ENCODE measurements at places on chromosomes 1 and 21.

- DNase-seq = no peak
Measured at GRCh38 chr1:179083533-179083932, 1.7 kb downstream of the TOR3A start.

GRCh38 chr1:173530795-173531693, 53.9 kb downstream of the PRDX6 start:
- no peak for DNase-seq

GRCh38 chr1:113433184-113433583, 42.9 kb downstream of the MAGI3 start:
- DNase-seq = no peak

GRCh38 chr1:244054924-244055263, 3.8 kb downstream of the ZBTB18 start:
- DNase-seq = peak; percentile 46

DNA sequence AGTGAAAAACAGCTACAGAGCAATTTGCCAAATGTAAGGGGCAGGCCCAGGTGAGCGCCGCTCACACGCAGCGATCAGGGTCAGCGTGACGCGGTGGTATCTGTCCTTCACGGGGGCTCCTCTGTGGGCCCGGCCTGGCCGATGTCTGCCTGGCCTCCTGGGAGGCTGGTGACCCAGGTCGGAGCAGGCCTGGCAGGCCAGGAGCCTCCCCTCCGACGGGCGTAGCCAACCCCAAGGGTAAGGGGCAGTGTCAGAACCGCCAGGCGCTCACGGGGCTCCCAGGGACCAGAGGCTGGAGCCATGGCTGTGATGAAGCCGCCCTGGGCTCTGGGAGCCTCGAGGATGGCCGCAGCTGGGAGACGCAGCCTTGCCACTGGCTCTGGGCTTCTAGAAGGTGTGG, 72.1 kb downstream of the MORN1 start:
- peak; percentile 69 for DNase-seq

DNA sequence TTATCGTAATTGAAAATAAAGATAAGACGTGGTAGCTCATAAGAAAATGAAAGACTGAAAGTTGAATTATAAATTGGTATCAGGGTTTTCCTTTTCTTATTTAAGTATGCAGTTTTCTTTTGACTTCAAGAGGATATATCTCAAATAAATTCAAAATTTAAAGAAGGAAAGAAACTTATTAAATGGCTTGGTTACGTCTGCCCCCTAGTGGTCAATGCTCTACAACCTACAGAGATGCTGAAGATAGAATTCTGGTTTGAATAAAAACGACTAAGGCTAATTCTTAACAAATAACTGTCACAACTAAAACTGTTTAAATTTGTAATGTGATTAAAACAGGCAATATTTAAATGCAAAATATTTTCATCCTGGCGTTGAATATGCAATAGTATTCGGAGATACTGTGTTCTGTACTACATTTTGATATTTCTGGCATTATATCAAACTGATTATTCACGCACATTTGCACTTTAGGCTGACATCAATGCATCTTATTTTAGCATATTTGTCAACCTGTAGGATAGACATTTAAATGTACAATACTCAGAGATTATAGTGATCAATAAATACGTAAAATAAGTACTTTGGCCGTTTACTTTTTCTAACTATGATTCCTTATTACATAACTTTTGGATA, 26.8 kb downstream of the IFI44 start:
- DNase-seq = no peak

GRCh38 chr1:204493145-204493983, 1.2 kb downstream of the PIK3C2B start:
- no peak for DNase-seq

DNA sequence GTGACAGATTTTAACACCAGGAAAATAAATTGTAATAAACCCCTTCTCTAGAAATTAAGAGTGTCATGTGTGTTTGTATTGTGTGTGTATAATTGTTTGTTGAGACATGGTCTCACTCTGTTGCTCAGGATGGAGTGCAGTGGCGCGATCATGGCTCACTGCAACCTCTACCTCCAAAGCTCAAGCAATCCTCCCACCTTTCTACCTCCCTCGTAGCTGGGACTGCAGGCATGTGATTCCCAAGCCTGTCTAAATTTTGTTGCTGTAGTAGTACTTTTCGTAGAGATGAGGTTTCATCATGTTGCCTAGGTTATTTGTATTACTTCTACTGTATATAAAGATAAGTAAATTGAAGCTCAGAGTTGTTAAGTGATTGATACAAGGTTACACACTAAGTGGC, 68.5 kb upstream of the RAVER2 start:
- DNase-seq = no peak

DNA sequence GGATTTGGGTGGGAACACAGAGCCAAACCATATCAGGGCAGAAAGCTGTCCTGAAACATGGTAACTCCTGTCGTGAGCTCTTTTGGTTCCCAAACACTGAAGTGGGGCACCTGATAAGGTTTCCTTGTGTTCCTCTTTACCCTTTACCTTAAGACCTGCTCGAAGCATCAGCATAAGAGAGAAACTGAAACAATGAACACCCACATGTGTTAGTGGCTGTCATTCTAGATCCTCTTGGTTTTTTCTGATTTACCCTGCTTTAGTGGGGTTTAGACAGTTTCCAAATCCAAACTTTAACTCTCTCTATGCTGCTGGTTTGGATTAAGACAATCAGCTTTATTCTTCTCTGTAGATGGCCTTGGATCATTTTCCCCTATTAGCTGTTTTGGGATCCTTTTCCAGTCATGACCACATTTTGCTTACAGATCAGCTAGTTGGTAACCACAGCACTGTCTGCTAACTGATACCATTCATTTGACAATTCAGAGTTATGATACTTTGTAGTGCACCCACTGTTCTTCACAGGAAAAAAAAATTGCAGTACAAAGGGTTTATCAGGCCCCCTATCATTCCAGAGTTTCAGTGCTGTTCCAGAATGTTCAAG, 975 bp upstream of the MNDA start:
- no peak for DNase-seq

GRCh38 chr1:214328770-214329469, 48.0 kb downstream of the SMYD2 start:
- DNase-seq = peak; percentile 83

GRCh38 chr1:34663031-34663430, 91.8 kb upstream of the GJB5 start:
- DNase-seq = no peak

DNA sequence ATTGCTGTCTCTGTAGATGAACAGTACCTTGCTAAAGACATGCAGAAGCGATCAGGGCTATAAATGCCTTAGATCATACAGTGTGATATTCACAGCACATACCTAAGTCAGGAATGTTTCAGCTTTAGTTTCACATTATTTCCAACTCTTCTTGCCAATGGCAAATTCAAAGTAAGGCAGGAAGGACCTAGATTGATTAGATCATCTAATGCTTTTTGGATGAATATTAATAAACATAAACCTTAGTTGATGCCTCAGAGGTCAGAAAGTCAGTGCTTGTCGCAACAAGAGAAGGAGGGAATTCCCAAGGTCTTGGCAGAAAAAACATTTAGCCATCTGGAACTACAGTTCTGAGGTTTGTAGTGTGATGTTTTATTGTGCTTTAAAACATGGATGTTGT, 122.3 kb downstream of the TNFSF18 start:
- DNase-seq = no peak

DNA sequence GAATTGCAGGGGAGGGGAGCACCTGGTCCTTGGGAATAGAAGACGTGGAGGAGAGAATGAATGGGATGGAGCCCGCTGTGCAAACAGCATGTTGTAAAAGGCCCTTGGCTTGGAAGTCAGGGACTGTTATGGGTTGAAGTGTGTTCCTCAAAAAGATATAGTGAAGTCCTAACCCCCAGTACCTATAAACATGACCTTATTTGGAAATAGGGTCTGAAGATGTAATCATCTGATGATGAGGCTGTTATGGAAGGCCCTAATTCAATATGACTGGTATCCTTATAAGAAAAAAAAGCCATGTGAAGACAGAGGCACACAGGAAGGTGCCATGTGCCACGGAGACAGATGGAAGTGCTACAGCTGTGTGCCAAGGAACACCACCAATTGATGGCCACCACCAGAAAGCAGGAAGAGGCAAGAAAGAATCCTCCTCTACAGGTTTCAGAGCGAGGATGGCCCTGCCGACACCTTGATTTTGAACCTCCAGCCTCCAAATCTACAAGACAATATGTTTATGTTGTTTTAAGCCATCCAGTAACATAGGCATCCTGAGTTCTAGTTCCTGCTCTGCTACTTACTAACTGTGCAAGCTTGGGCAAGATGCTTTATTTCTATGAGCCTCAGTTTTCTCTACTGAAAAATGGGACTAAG, 51.2 kb downstream of the LRRN2 start:
- no peak for DNase-seq

GRCh38 chr1:174818951-174819350, 180.8 kb upstream of the CACYBP start:
- DNase-seq = no peak

DNA sequence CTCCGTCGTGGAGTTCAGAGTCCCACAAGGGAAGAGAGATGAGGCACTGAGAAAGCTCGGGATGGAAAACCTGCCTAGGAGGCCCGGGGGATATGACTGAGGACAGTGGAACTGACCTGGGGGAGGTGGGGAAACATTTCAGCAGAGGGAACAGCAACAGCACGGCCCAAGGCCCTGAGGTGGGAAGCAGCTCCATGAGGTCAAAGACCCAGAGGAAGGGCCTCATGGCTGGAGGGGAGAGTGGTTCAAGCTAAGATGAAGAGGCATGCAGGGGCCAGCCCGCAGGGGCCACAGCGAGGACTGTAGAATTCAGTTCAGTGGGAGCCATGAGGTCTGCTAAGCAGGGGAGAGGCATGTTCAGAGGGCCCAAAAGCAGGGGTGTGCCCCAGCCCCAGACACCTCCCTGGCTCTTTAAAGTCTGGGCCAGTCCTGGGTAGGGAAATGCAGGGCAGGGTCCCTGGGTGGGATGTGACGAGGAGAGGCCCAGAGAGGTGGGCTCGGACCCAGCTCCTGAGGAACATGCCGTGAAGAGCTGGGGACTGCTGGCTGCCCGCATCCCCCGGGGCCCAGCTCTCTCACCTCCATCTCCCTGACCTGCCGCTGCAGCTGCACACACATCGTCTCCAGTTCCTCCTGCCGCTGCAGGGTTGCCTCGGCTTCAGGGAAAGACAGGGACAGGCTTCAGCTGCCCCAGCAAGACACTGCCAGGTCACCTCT, 9.9 kb downstream of the UBXN11 start:
- no peak for DNase-seq

GRCh38 chr1:197390856-197391255, 122.8 kb downstream of the CRB1 start:
- no peak for DNase-seq

- DNase-seq = no peak
Measured at GRCh38 chr1:1014799-1015681, 1.7 kb downstream of the ISG15 start.

GRCh38 chr1:109239409-109240068, 9.8 kb upstream of the CELSR2 start:
- DNase-seq = no peak

- no peak for DNase-seq
Measured at GRCh38 chr1:5311147-5311546, 656.7 kb downstream of the AJAP1 start.

- DNase-seq = no peak
Measured at GRCh38 chr1:14094611-14095400, 394.8 kb downstream of the PRDM2 start.

DNA sequence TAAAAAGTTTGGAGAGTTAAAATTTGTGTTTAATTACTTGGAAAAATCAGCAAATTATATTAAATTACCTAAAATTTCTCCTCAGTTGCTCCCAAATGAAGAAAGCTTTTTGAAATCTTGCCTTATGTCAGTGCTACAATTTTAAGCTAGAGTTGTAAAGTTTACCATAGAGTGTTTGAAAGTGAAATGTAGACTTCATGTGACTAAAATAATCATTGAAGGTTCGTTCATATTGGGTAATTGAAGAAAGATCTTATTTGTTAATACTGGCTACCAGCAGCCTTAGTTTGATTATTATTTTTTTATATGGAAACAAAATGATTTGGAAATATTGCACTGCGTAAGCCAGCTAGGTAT, 4.4 kb downstream of the DYRK1A start:
- no peak for DNase-seq

GRCh38 chr1:237670302-237670701, 220.4 kb downstream of the ZP4 start:
- no peak for DNase-seq

GRCh38 chr1:168689726-168690602, 39.0 kb downstream of the DPT start:
- DNase-seq = no peak

GRCh38 chr1:76759171-76759860, 108.0 kb upstream of the ST6GALNAC5 start:
- no peak for DNase-seq

DNA sequence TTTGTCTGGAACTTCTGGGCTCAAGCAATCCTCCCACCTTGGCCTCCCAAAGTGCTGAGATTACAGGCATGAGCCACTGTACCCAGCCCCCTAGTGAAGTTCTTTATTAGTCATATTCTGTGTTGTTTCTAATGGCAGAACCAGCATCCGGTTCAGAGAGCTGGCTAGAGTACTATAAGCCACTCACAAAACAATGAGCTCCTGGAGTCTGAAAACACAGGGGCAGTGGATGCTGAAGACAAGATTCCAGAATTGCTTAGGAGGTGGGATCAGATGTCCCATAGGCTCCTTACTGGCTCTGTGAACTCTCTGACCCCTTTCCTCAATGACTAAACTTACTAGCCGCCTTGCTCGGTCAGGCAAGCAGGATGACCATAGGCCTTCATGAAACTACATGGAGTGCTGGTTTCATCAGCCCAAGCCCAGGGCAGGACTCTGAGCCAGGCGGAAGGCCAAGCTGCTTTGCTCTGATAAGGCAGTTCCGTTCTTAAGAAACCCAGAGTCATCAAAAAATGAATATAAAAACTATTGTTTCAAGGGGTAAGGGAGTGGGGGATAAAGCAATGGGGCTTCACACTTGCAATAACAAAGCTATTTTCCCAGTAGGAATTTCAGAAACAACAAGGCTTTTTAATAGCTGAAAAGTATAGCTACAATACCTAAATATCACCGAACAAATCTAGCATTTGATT, 8.1 kb downstream of the MTHFR start:
- no peak for DNase-seq

DNA sequence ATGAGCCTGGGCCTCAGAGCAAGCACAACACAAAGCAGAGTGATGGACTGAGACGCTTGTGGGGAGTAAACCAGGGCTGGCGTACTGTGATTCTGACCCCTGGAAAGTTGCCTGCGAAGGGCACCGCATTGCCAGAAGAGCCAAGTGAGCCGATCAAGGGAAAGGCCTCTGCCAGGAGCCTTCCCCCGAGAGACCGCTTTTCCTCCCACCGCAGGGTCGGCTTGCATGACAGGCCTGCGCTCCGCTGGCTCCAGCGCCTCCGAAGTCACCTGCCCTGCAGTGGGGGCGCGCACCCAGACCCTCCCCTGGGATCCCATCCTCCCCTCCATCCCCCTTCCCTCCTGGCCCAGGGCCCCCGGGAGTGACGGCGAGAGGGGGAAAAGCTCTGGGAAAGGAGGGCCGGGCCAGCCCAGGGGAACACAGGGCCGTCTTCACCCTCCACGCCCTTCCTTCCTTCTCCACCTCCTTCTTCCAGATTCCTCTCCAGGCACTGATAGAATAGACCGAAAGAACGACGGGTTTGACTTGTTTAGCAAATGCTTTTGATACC, 165.0 kb downstream of the TRIM33 start:
- DNase-seq = peak; percentile 77

Data from retina (tissue), 1 donor.